ENCODE measurements at places on chromosomes 3 and 15.

DNA sequence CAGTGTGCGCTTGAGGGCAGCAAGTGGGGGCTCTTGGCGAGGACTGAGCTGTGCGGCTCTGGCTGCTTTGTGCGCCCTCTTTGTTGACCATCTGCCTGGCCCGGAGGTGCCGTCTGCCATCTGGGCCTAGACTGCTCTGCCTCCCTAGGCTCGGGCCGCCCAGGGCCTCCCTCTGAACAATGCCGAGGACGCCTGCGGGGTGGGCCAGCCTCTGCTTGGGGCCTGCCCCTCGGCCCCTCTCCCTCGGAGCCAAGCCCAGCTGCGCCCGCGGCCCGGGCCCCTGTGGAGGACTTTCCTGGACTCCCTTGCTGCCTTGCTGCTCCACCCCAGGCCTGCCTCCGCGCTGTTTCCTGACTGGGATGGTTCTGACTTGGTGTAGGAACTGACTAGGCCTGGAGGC lies 31.9 kb upstream of the SPSB4 start:
- DNase-seq = no peak

- no peak for DNase-seq
These were observed 80.9 kb downstream of the ARHGAP31 start for GRCh38 chr3:119375106-119375505.

GRCh38 chr3:157265931-157266330 lies 106.0 kb upstream of the CCNL1 start:
- no peak for DNase-seq

DNA sequence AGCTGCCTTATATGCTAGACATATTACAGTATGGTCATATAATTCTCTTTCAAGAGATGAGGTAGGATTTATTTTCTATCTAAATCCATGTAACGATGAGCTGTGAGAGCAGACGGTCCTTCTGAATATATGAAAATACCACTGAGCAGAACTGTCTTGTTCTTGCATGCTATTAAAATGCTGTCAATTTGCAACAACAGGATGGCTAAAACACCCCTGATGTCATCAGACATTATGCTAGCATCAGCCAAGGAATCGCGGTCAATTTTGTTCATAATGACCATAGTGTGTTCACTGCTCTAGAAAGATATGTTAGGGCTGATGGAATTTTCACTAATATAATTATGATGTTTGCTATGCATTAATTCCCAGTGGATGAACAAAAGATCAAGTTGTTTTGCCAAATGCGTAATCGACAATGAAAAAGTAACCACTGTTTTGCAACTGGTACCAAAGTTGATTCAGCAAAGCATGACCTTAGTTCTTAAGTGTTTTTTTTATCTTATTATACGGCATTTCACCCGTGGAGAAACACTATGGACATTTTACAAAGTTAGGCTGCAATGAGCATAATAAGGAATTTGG lies 765.4 kb upstream of the NR2F2 start:
- DNase-seq = no peak

DNA sequence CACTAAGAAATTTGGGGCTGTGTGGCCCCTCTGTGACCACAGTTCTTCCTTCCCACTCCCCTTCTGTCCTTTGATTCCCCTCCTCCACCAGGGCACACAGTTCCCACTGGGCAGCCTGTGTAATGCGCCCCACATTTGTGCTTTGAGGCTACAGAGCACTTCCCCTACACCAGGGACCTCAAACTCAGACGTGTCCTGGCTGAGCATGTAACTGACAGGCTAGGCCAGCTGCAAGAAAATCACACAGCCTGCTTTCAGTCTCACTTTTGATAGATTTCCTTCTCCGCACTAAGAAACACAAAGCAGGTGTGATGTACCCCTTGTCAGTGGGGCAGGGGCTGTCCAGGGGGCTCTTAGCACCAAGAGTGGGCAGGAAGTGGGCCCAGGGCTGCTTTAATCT lies 29.6 kb downstream of the PRKCD start:
- no peak for DNase-seq

- no peak for DNase-seq
These were observed 16.6 kb downstream of the SEMA3F start for GRCh38 chr3:50171540-50172301.

- no peak for DNase-seq
These were observed 34.4 kb upstream of the SLC6A1 start for GRCh38 chr3:10957976-10958749.

GRCh38 chr3:166360720-166361119 lies 523.5 kb upstream of the BCHE start:
- DNase-seq = no peak

DNA sequence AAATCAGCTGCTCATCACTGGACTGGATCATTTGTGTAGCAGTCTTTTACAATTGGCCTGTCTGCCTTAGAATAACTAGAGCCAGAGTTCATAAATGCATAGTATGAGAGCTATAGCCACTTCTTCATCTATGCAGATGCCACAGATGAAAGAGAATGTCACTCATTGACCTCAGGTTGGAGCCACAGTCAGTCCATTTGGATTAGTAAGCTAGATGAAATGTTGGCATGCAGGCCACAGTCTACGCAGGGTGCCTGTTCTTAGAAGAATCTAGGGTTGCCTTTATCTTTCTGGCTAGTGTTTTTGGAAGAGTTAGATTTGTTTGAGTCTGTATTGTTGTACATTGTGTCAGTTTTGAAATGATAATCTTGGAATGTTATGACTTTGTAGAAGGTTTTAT lies 25.4 kb upstream of the EDEM1 start:
- DNase-seq = no peak

DNA sequence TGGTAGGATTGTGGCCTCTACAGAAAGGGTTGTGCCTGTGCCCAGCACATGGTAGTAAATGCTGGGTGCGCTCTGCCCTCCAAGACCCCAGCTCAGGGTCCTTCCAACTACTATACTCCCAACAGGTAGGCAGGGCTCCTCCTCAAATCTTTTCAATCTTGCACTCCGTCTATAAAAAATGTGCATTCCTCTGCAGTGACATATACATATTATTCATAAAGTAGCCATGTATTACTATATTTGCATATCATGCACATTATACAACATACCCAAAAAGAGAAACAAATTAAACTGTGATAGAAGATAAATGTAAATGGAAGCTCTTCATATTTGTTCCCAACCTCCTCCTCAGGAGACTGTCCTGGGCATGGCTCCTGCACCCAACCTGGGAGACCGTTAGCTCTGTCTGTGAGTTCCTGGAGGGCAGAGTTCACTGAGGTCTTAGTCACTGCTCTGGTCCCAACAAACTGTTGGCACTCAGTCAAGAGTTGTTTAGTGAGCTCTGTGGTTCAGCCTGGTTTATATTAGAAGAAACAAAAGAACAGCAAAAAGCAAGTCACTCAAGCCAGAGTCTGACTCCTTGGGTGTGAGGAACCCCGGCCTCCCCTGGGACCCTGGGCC lies 47.7 kb upstream of the GRIP2 start:
- DNase-seq = no peak

DNA sequence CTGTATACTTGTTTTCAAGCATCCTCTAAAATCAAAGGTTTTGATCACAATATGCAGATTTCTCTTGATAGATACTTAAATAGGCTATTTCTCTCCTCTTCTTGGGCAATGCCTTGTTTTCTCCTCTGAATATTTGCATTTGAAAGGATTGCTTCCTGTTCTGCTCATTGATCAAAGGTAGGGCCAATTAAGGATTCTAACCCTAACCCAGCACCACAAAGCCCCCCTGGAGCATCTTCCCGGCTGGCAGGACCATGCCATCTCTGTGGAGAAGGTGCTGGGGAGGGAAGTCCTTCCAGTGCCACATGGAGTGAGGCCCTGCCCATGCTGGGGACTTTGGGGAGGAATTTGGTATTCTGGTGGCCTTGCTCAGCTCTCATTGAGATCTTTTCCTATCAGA lies 11.3 kb upstream of the NIPA2 start:
- no peak for DNase-seq

GRCh38 chr3:62678841-62679240 lies 196.4 kb downstream of the CADPS start:
- DNase-seq = no peak

GRCh38 chr3:158519776-158520175 lies 51.2 kb upstream of the MLF1 start:
- DNase-seq = no peak

- no peak for DNase-seq
These were observed 519.2 kb downstream of the MECOM start for GRCh38 chr3:169144270-169144669.
